ENCODE measurements at places on chromosomes 2 and 18. TPM values are rescaled to one million over a fixed set of nuclear protein-coding genes. Genes with fewer than 3 reads are reported as not detected.

RNU2-63P gene
- total RNA-seq, result 275 TPM

TRAPPC12 gene
- 66.9 TPM for total RNA-seq

FAP gene
- 134 TPM for total RNA-seq

FABP1 gene
- not detected for total RNA-seq

CYP26B1 gene
- 2.5 TPM for total RNA-seq

CD8A gene
- total RNA-seq, result under 0.01 TPM
